ENCODE measurements at places on chromosomes 4 and X. TPM values are rescaled to one million over a fixed set of nuclear protein-coding genes. Genes with fewer than 3 reads are reported as not detected.

- no peak for DNase-seq
Measured at GRCh38 chr4:6257247-6258025, 12.2 kb upstream of the WFS1 start.

- no peak for DNase-seq
Measured at GRCh38 chrX:66915893-66916292, 277.0 kb upstream of the EDA2R start.

DNA sequence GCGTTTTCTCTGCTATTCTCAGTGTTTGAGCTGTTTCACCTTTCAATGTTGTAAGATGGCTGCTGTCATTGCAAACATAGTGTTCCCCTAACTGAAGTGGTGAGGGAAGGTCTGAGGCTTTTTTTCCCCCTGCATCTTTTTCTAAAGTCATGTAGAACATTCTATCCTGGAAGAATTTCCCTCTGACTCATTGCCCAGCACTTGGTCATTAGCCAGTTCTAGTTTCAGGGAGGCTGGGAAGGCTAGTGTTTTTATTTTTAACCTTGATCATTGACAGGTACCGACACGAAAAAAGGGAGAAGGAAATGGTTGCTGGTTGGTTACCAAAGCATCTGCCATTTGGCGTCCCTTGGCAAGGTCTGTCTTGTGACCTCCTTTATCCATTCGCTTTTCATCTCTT, 6.6 kb downstream of the LANCL3 start:
- no peak for DNase-seq

DNA sequence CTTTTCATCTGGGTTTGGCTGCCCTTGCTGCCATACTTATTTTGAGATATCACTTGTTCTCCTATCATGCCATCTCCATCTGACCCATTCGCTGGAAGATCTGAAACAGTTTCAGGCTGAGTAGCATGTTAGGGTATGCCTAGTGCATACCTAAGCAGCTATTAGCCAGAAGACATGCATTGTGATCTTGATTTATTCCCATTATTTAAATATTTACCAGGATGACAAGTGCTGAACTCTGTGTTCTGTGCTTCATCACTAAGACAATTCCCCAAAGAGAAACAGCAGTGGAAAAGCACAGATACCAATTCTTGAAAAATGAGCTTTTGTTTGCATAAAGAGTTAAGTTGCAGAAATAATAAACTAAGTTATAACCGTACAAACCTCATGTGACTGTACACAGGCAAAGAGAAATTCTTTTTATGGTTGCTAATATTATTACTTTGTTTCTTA, 271.0 kb upstream of the ARSJ start:
- no peak for DNase-seq

DNA sequence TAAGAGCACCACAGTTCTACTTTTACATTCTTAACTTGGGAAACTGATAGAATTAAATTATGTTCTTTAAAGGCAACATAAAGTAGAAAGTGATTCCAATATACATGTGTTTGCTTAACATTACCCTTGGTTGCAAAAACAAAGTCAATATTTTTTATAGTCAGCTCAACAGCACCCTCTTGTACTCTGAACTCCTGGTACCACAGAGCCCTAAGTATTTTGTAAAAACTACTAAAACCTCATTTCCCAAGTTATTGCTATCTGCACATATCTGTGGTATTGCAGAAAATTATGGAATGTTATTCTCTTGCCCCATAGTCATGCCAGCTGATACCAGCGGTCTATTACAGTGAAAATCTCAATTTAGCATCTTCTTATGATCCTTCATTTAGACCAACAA, 2.9 kb downstream of the KIF4A start:
- DNase-seq, result no peak

GRCh38 chr4:39451423-39452023, 7.2 kb downstream of the RPL9 start:
- DNase-seq, result no peak

DNA sequence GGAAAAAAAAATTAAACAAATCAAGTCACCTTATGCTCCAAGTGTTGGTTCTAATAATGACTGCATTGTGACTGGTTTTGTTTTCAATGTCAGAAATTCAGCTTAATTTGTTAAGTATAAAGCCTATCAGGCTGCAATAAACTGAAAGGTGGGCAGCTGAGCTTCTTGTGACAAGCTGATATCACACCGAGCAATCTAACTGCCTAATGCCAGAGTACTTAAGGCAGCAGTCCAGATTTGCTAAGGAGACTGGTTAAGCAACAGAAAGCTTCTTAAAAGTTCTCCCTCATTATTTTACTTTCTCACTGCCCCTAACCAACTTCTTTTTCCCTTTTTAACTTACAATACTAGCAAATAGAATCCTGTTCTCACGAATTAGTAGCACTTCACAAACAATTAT, 201.0 kb downstream of the MAB21L2 start:
- DNase-seq, result no peak

- DNase-seq, result no peak
Measured at GRCh38 chrX:119495734-119496726, 27.8 kb downstream of the SLC25A5 start.

GRCh38 chr4:184936071-184936470, 82.2 kb upstream of the HELT start:
- DNase-seq, result no peak

DNA sequence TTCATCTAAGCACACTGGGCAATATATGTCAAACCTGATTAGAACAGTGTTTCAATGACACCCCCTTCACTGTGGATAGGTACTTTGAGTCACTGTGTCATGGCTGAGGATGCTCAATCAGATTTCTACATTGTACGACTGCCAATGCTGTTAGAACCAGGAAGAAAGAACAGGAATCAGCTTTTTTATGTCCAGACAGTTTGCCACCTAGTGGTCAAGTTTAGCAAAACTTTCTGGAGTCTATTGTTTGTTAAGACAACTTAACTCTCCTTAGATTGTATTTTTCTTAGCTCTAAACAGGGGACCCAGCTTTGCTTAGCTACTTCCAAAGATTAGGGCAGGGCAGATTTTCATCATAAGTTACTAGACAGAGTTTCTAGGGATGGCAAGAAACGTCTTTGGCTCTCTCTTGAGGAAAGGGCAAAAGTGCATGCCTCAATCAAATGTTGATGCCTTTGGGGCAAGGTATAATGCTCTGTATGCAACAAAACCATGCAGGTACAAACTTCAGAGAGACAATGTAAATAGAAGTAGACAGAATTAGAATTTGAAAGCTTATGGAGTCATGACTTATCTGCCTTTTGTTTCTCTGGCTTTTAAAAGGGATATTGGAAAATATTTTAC, 40.5 kb upstream of the BMP3 start:
- peak; percentile 18 for DNase-seq

- no peak for DNase-seq
Measured at GRCh38 chrX:110046001-110046400, 43.1 kb downstream of the TMEM164 start.

DNA sequence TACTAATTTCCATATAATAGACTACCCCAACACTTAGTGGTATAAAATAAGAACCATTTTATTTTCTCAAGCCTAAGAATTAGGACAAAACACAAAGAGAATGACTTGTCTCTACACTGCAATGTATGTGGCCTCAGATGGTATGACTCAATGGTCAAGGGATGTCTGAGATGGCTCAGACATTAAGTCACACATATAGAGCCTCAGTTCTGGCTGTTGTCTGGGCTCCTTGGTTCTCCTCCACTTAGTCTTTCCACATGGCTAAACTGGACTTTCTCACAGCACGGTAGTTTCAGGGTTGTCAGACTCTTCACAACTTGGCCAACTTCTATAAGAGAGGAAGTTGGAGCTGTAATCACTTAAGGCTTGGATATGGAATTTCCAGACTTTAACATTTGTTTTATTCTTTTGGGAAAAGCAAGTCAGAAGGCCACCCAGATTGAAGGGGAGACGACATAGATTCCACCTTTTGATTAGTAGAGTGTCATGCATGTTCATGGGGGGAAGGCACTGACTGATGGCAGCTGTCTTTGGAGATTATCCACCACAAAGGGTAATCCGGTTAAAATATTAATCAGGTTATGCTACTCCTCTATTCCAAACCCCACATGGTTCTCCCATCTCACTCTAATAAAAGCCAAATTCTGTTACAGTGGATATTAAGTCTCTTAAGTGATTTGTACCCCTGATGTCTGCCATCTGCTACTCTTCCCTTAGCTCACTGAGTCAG, 9.4 kb downstream of the IL15 start:
- DNase-seq, result peak; percentile 87

GRCh38 chr4:53659112-53659511, 67.8 kb upstream of the LNX1 start:
- no peak for DNase-seq

DNA sequence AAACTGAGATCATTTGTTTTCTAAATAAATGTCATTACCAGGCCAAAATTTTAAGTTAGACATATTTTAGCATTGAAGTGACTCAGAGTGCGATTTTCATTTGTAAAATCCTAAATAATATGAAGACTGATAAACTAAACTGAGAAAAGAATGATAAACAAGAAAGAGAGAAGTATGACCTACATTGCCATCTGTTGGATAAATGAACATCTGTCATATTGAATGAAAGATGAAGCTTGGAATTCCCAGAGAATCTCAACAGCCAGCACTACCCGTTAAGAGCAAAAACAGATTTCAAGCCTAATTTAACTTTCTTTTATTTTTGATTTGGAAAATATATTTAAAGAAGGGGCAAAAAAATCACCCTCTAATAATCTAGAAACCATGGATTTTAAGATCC, 591.0 kb upstream of the ATOH1 start:
- DNase-seq, result no peak

DNA sequence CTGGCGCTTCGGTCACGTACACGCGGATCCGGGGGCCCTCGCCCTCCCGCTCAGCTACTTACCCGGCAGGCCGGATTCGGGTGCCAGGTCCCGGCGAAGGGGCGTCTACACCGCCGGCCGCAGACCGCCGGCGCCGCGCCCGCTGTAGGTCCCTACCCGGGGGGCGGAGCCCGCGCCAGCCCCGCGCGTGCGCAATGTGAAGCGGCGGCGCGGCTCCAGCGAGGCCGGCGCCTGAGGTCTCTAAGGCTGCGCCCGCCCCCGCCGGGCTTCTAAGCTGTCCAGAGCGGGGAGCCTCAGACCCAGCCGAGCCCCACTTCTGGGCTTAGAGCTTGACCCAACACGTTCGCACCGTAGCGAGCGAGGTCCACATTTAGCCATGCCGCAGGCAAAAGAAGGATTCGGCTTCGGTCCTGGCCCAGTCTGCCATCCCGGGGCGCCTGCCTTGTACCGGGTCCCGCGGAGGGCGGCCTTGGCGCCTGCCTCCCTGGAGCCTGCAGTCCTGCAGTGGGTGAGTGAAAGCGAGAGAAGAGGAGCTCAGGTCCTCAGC, at the start of gene ZNF518B:
TSS of gene ZNF518B (minus strand) at position 172 of the 547 bp plus-strand sequence. CDS start 11,098 bp downstream, outside the sequence.
- no peak for DNase-seq

GRCh38 chr4:184768296-184768695, 34.4 kb upstream of the CENPU start:
- DNase-seq, result no peak

- no peak for DNase-seq
Measured at GRCh38 chrX:106919932-106920452, at the start of gene CLDN2. Gene CLDN2, plus strand, starts transcription at chrX:106920402. Its CDS starts 7,827 bp downstream, at chrX:106928229.

GRCh38 chrX:74450803-74451449, 29.6 kb downstream of the SLC16A2 start:
- DNase-seq, result peak; percentile 67

DNA sequence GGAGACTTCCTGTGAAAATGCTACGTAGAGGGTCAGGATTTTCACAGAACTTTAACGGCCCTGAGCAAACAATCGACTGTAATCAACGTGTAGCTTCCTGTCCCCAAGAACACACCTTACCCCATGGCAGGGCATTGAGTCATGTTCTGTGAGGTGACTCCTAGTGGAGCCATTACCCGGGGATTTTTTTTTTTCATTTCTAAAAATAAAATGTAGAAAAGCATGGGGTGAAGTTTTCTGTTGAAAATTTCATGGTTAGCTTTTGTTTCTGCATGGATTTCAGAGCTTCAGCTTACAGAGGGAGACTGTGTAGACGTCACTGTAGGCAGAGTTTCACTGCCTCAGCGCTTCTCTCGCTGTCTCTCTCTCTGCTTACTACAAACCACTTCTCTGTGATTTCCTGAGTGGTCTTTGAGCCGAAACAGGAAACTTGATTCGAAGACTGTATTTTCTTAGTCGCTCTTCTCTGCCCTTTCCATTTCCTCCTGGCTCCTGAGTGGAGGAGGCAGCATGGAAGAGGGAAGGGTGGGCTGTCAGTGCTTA, 111.7 kb downstream of the NFKB1 start:
- no peak for DNase-seq

GRCh38 chrX:136347706-136348105, 46.9 kb downstream of the ADGRG4 start:
- no peak for DNase-seq

DNA sequence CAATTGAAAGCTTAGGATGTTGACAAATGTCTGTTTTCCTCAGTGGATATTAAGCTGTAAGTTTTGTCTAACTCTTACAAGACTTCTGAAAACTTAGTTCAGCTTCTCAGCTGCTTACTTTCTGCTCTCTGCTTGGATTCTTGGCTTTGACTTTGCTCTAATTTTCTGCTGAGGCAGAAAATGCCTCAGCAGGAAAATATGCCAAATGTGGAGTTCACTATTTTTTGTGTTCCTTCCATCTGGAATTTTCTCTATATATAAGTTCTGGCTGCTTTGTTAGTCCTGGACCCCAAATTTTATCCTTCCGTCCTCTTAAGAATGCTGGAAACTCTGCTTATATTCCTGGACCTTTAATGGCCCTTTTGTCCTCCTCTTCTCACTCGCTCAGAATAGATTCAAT, 352.6 kb upstream of the NWD2 start:
- DNase-seq, result no peak

GRCh38 chr4:64784125-64784524, 374.9 kb upstream of the TECRL start:
- DNase-seq, result peak; percentile 82

KCND1 gene
- 1.6 TPM for total RNA-seq

CORIN gene
- 0.07 TPM for total RNA-seq

RASSF6 gene
- 7.0 TPM for total RNA-seq

DMP1 gene
- not detected for total RNA-seq

PF4V1 gene
- total RNA-seq, result not detected

TECRL gene
- not detected for total RNA-seq

GSX2 gene
- total RNA-seq, result not detected

FOXR2 gene
- not detected for total RNA-seq

NR0B1 gene
- 0.41 TPM for total RNA-seq

PPP1R3F gene
- 6.5 TPM for total RNA-seq

PPBP gene
- not detected for total RNA-seq

CTAG2 gene
- total RNA-seq, result not detected

DMRTC1 gene
- not detected for total RNA-seq

USP26 gene
- not detected for total RNA-seq

SPOCK3 gene
- total RNA-seq, result 1.4 TPM

ZCCHC12 gene
- not detected for total RNA-seq
